Fibroblast of skin of left quadriceps (primary cell): ENCODE measurements at places on chromosomes 5 and 9.
A peak's percentile ranks its signal among the peaks of the same experiment; 100 is the strongest.

DNA sequence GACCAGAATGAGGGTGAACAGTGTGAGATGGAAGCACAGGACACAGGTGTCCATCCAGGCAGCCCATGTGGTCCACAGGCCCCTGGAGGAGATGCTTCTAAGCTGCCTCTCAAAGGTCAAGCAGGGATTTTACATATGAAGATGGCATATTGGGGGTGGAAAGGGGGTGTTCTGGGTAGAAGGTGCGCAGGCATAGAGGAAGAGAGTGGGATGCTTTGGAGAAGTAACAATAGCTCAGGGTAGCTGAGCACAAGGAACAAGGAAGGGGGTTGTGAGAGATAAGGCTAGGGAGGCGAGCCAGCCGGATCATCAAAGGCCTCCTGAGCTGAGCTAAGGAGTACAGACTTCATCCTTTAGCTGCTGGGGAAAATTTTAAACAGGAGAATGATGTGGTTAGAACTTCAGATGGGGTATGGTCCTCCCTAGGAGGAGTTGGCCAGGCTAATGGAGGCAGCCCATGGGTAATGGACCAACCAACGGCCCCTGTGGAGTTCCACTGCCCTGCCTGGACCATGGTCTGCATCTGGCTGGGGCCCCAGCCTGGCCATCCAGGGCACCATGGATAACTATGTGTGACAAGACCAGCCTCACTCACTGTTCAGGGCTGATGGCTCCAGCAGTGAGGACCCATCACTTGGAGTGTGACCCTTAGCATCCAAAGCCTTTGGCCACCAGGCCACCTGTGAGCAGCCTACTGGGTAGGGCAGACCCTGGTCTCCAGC lies 86.8 kb upstream of the TBC1D2 start:
- no peak for DNase-seq

GRCh38 chr9:74960561-74960960 lies 7.8 kb upstream of the C9orf40 start:
- peak; percentile 32 for DNase-seq

- DNase-seq = no peak
Observed at GRCh38 chr5:14313986-14314690, 171.0 kb downstream of the TRIO start.

GRCh38 chr5:65952259-65952658 lies 25.9 kb downstream of the ERBIN start:
- DNase-seq = no peak

DNA sequence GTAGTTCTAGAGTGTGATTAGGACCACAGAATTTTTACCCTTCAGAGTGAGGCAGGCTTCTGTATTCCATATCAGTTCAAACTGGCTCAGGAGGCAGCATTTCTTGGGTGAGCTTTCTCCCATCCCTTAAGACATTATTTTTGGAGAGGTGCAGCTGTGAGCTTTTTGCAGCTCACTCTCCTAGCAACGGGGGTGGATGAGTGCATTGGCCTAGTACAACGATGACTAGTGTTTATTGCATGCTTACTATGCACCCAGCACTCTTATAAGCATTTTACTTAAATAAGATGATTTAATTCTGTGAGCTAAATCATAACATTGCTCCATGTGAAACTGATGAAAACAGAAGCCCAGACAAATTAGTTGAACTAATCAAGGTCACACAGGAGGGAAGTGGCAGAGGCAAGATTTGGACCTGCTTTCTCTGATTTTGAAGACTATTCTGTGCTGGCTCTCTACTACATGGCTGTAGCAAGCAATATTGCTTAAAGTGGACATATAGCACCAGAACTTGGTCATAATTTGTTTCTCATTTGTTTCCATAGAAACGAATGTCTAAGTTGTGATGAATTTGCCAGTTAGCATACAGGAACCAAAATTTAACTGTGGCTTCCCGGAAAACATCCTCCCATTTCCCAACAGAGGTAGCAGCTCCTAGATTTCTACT lies 372.1 kb upstream of the RIOK2 start:
- peak; percentile 47 for DNase-seq

- DNase-seq = no peak
Observed at GRCh38 chr5:180595381-180596114, 4.2 kb upstream of the SCGB3A1 start.
